Suppressor macrophage (primary cell): ENCODE measurements at places on chromosomes 5 and 9.

DNA sequence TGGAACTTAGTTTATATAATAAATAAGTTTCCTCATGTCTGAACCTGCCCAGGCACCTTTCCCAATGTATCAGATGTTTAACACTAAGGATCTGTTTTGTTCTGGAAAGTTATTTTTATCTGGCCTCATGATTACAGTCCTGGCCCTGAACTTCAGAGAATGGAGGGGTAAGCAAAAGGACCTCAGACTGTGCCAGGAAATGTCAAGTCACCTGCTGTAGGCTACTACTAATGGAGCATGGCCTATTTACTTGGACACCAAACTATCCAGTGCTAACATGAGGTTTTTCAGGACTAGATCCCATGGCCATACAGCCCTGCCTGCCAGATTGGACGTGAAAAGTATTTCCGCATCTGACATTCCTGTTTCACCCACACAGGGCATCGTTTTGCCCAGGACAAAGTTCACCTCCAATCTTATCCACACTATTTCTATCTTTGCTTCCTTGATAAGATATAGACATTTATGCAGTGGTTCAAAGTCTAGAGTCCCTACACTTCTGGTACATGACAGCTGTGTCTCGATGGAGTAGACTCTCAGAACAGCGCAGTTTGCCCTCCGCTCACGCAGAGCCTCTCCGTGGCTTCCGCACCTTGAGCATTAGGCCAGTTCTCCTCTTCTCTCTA, at the start of gene BTNL8:
Gene BTNL8, plus strand, starts transcription at position 539 of the 626 bp plus-strand sequence. CDS start 152 bp downstream, outside the sequence.
- DNase-seq, result no peak

GRCh38 chr5:6710551-6711318, 2.5 kb upstream of the TENT4A start:
- DNase-seq, result no peak

GRCh38 chr9:87512311-87512710, 14.6 kb downstream of the DAPK1 start:
- DNase-seq, result no peak

GRCh38 chr5:65555287-65555686, 7.7 kb downstream of the CENPK start:
- DNase-seq, result no peak

DNA sequence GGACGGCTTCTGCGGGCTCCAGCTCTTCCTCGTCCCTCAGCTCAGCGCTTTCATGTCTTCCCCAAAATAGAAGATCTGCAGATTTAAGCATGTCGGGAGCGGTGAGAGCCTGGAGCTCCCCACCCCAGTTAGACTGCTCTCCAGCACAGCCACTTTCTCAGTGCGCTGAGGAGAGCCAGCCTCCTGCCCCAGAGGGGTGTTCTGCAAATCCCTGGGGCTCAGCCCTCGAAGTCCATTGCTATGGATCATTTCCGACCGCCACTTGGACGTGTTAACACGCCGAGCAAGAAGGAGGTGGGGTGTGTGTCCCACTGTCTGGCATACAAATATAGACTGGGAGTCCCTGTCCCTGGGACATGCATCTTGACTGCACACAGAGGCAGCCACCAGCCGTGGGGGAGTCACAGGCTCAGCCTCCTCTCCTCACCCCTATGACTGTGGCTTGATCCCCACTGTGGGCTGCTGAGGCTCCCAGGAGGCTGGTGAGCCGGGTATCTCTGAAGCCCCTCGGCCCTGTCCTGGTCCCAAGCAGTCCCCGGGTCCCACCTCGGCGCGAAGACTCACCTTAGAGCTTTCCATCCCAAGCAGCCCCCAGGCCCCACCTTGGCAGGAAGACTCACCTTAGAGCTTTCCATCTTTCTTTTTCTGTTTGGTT, 30.0 kb upstream of the RNF130 start:
- DNase-seq, result no peak
